ENCODE measurements at places on chromosomes 5 and 9. TPM values are rescaled to one million over a fixed set of nuclear protein-coding genes. Genes with fewer than 3 reads are reported as not detected.
A peak's percentile ranks its signal among the peaks of the same experiment; 100 is the strongest.

C9 gene
- 0.20 TPM for total RNA-seq

GRCh38 chr9:84731696-84732095 is 62.2 kb downstream of the NTRK2 start:
- no peak for DNase-seq

DNA sequence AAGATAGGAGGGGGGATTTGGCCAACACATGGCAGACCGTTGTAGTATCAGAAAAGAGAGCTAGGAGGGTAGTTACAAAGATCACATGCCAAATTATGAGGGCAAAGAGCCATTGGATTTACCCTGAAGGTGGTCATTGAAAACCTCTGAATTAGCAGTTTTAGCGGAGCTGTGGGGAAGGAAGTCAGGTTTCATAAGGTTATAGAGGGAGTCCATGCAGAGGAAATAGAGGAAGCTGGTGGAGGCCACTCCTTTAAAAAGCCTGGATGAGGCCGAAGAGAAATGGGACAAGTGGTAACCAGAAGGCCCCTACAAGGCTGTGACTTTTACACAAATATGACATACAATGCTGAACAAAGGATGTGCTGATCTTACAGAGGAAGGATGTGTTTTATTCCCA is 13.2 kb downstream of the DOCK8 start:
- no peak for DNase-seq

CTNND2 gene
- total RNA-seq: not detected

GRCh38 chr9:2026220-2026997 is 11.3 kb downstream of the SMARCA2 start:
- DNase-seq: no peak

KIF12 gene
- total RNA-seq: 40.1 TPM

- DNase-seq: no peak
Observed at GRCh38 chr9:77872863-77873262, 158.7 kb downstream of the GNAQ start.

- no peak for DNase-seq
Observed at GRCh38 chr9:99016681-99017387, 73.1 kb downstream of the COL15A1 start.

GRCh38 chr5:130198927-130199326 is 294.7 kb downstream of the CHSY3 start:
- peak; percentile 42 for DNase-seq

PAM gene
- total RNA-seq: 405 TPM

- no peak for DNase-seq
Observed at GRCh38 chr9:98442541-98442940, 187.1 kb upstream of the TBC1D2 start.

DNA sequence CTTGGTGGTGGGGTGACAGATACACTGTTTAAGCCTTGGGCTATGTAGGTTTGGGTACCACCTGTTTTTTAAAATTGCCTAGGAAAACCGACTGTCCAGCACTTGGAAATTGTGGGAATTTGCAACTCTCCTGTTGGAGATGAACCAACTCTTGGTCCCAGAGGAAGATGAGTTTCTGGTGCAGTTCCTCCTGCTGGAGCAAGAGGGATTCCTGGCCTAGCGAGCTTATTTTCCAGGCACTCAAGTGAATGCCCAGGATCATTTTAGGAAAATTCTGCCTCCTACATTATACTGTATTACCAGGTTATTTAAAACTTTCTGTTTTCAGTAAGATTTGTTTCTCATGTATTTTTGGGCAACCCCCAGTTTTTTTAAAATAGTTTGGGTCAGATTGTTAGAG is 33.7 kb downstream of the AP3S1 start:
- no peak for DNase-seq

GRCh38 chr9:70551801-70552200 is 137.3 kb upstream of the KLF9 start:
- DNase-seq: no peak

GRCh38 chr9:462606-463005 is 247.9 kb downstream of the DOCK8 start:
- no peak for DNase-seq

PCDHGB2 gene
- total RNA-seq: 0.35 TPM

DNA sequence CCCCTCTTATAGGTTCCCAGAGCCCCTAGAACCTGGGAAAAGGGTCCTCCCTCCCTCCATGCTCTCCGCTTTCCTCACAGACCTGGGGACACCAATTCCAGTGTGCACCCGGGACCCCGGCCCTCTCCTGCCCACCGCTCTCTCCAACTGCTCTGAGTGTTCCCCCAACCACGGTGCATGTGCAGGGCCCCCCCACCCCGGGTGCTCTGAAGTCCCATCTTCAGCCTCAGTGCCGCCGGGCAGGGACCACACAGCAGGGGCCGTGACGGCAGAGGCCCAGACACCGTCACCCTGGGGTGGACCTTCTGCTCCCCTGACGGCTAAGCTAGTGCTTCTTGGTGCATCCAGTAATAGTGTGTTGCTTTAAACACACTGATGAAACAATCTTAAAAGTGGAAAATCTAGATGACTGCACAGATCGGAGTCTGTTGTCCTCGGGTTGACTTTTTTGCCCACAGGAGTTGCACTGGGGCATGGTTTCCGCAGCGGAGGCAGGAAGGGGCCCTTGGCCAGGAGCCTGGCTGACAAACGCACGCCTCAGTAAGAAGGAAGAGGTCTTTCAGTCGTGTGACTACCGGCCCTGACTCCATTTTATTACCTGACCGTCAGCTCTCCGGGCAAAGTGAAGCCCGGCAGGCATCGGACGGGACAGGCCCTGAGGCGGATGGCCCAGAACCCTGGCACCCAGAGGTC is 36.2 kb upstream of the SLC6A3 start:
- DNase-seq: no peak

DNA sequence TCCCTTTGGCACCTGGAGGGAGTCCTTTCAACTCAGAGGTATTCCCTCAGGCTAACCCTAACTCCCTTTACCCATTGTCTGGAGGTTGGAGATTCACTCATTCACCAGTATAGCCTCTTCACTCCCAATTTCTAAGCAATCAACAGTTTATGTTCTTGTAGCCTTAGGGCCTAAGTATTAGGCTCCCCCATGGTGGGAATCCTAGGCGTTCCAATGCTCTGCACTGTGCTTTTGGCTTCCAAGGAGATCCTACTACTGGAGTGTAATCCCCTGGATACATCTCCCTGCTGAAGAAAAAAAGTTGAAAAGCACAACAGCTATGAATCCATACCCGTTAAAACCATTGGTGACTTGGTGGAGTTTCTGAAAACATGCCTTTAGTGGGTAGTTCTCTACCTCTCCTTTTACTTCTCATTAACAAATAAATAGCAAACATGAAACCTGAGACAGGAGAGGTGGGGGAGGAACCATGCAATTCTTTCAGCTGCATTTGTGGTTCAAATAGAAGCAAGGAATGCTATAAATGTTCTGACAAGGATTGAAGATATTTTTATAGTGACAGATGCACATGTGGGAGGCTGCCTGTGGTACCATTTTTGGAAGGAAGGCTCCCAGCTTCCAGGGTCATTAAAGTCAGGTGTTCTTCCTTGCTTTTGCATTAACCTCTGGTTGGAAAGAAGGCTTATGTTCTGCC is 397.1 kb downstream of the DMAC1 start:
- DNase-seq: peak; percentile 10

DNA sequence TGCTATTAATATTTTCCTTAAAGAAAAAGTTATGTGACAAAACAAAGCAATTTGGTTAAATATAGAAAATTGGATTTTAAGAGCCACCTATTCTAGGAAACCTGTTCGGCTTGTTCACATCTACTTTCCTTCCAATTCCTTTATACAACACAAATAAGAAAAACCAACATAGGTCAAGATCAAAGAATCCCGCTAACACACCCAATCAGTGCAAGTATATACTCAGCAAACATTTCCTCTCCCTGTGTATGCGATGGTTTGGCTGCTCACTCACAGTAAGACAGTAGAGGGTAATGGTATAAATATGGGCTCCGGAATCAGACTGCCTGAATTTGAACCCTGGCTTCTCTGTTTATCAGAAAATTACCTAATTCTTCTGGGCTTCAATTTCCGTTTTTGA is 757.5 kb upstream of the ZNF608 start:
- DNase-seq: no peak

GRCh38 chr5:6904860-6905259 is 191.6 kb downstream of the TENT4A start:
- peak; percentile 14 for DNase-seq

DNA sequence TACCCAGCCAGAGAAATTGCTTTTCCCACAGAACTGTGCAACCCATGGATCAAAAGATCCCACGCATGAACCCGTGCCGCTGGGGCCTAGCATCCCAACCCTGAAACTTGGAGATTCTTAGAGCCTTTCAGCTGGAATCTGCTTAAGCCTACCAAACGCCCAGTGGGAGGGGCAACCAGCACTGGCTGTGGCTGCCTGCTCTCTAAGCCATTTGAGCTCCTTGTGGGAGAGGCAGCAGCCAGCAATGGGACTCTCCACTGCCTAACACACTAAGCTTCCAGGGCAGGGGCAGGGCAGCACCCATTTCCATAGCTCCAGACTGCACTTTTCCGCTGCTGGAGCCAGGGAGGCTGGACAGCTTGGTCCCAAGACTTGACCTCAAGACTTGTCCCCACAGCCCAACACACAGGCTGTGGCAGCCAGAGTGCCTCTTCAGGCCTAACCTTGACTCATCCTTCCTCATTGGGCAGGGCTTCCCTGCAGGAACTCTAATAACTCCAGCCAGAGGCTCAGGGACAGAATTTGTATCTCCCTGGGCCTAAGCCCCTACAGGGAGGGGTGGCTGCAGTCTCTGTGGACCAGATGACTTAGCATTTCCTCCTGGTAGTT is 437.4 kb downstream of the MTRR start:
- DNase-seq: no peak

- DNase-seq: no peak
Observed at GRCh38 chr5:155087036-155087435, 73.5 kb downstream of the KIF4B start.

- no peak for DNase-seq
Observed at GRCh38 chr9:93822229-93822628, 132.9 kb downstream of the BARX1 start.

GRCh38 chr5:146699664-146700418 is 178.7 kb downstream of the PPP2R2B start:
- no peak for DNase-seq

DNA sequence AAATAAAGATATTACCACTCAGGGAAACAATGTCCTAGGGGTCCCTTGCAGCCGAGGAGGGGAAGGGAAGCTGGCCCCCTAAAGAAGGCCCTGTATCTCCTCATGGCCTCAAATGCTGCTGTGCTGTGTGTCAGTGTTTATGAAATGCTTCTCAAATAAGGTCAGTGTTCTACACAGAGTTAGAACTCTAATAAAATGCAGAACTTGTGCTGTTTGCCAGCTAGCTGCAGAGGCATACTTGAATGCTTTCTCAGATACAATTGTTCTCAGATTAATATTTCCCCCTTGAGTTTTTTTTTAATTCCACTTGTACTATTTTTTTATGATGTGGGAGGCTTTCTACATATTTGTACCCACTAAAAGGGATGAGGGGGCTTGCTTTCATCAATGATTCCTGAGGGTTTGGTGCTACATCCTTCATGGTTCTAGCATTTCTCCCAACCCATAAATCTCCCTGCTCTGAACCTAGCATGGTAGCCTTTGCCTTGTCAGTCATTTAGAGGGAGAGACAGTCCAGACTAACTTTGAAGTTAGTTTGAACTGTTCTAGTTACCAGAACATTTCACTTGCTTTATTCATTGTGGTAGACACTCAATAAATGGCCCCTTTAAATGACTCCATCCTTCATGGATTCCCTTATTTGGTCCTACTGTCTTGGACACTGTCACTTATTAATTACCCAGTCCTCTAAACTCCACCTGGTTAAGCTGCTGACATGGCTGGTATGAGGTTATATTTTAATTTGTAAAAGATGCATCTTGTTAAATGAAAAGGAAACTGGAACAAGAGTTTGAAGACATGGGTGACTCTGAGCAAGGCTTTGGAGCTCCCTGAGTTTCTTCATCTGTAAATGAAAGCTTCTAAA is 12.6 kb downstream of the SLIT3 start:
- peak; percentile 38 for DNase-seq

DNA sequence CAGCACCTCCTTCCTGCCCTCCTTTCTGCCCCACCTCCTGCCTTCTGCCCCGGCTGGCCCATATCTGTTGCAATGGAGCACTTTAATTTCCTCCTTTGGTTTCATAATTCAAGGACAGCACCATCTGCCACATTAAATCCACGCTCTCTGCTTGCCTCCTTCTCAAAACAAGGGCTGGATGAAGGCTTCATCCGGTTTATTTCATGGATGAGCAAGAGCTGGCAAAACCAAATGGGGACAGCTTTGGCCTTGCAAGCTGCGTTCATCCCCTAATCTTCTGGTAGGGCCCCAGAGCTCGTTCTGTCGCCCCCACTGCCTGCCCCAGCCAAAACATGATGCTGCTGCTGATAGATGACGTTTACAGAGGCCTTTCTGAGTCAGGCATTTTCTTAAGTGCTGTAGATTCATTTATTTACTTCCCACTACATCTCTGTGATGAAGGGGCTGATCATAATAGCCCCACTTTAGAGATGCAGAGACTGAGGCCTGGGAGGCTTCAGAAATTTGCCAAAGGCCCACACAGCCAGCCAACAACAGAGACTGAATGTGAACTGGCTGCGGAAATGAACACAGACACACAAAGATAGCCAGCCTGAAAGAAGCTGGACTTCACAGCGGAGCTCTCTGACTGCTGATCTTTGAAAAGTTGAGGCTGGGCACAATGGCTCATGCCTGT is 115.6 kb upstream of the CPEB4 start:
- no peak for DNase-seq

TDRD7 gene
- 17.2 TPM for total RNA-seq

- no peak for DNase-seq
Observed at GRCh38 chr5:175551266-175551665, 72.9 kb downstream of the SFXN1 start.

DNA sequence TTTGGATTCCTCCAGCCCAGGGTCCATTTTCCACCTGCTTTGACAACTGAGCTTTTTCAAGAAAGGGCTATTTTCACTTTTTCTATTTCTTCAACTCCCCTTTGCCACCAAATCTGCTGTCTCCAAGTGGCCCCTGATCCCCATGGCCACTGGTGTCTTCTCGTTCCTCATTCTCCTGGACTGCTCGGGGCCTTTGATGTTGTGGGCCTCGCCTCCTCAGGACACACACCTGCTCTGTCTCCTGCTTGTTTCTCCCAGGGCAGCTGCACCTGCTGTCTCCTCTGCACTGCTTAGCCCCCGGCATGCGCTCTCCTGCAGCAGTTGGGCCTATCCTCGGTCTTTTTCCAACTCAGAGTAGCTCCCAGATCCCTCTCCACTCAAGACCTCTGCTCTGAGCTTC is 16.3 kb upstream of the NANS start:
- no peak for DNase-seq

Measured in renal cortical epithelial cell (primary cell).